Liver (tissue), 10 donors: ENCODE measurements at places on chromosomes 3 and 15. TPM values are rescaled to one million over a fixed set of nuclear protein-coding genes. Genes with fewer than 3 reads are reported as not detected.
A peak's percentile ranks its signal among the peaks of the same experiment; 100 is the strongest.

Gene EIF4E3
- 3.7 TPM for total RNA-seq

Gene GRAMD2A
- total RNA-seq, result not detected

- no peak for DNase-seq
Observed at GRCh38 chr3:123627673-123628670, 43.1 kb upstream of the HACD2 start.

DNA sequence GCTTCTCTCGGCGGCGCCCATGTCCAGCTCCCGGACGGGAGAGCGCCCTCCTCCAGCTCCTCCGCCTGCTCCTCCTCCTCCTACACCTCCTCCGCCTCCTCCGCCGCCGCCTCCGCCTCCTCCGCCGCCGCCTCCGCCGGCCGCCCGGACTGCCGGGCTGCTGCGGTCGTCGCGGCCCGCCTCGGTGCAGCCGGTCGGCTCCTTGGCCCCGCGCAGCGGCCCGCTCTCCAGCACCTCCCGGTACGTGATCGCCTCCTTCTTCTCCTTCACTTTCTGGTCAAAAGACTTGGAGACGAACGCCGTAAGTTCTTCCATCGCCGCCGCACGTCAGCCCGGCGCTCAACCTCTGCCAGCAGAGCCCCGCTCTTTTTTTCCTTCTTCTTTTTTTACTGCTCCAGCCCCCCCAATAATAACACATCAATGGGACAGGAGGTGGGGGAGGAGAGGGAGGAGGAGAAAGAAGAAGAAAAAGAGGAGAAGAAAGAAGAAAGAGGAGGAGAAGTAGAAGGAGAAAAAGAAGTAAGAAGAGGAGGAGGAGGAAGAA is 438 bp downstream of the SHOX2 start:
- DNase-seq, result peak; percentile 59

DNA sequence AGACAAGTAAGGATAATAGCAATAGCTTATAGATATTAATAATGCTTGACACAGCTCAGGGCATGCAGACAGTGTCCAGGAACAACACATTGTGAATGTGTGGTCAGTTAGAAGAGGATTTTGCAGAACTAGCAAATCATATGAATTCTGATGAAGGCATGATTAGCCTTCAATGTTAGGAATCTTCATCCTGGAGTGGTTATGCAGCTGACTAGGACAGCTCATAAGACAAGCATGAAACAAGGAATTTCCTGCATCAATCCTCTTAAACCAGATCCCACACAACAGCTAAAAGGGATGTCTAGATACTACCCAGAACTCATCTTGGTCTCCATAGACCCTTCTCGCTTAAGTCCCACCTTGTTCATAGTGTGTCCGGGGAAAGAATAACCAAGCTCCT is 499.0 kb upstream of the ATP11B start:
- DNase-seq, result no peak

DNA sequence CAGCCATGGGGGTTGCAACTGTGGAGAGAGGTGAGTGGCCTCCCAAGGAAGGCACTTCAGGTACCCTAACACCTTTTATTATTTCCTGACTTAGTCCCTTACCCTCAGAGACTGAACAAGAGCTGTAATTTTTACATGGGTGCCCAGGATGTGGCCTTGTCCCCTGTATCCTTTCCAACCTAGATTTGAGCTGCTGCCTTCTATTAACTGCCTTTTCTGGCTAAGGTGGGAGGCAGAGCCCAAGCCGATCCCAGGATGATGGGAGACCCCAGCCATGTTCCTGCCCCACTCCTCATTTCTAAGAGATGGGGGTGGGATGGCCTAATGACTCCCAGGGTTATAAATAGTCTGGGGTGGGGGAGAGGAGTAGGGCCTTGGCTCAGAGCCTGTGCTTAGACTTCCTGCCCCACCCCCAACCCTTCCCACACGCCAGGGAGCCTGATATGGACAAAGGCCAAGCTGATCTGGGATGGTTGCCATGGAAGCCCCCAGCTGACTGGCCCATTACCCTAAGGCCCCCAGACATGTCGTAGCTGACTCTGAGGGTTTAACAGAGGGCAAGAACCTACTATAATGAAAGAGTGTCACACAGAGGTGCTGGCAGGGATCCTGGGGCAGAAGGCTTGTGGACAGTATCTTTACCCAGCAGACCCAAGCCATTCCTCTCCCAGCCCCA is 1.9 kb downstream of the KLHDC8B start:
- peak; percentile 84 for DNase-seq

GRCh38 chr15:71312731-71313460 is 197.6 kb downstream of the THSD4 start:
- DNase-seq, result no peak

Gene CCDC39
- total RNA-seq, result not detected

GRCh38 chr3:71392251-71392650 is 191.3 kb downstream of the FOXP1 start:
- no peak for DNase-seq

Gene MYZAP
- 1.8 TPM for total RNA-seq

Gene RETNLB
- total RNA-seq, result not detected

- DNase-seq, result no peak
Observed at GRCh38 chr3:196886144-196886543, 18.4 kb downstream of the SENP5 start.

DNA sequence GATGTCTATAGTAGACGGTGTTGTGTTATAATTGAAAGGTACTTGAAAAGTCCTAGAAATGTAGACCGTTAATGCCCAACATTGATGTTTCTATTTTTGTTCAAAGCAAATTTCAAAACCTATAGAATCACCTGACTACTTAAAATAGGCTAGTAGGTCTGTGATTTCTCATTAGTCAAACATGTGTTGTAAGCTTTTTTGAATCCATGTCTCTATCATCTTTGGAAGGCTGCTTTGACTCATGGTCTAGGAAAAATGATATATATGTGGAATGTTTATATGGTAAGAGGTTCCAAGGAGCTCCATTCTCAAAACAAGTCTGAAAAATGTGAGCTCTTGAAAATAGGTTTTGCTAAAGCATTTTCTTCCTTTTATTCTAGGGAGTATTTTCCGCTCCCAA is 375.3 kb downstream of the LPP start:
- DNase-seq, result no peak

Gene GATM
- total RNA-seq, result 720 TPM

DNA sequence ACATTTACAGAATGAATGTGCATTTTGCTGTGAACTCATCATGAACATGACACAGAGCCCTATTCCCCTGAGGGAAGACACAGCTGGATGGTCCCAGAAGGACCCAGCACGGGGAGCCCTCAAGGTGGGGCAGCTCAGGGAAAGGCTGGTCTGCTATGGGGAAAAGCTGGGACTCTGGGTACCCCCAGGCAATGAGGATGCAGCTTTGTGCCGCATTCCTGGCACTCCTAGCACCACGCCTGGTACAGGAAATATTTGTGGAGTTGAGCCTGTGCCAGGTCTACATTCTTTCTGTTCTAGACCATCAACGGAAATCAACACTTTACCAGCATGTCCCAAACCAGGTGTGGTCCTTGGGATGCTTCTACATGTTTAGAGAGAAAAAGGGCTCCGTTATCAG is 74.0 kb downstream of the SRGAP3 start:
- no peak for DNase-seq

GRCh38 chr3:190378240-190378891 is 9.6 kb upstream of the CLDN16 start:
- no peak for DNase-seq

Gene AVEN
- 6.0 TPM for total RNA-seq
